Stimulated activated CD4-positive, alpha-beta T cell treated with anti-CD3 and anti-CD28 coated beads, Interleukin-2, amount 100 ng/mL, for 4 hours (primary cell): ENCODE measurements at places on chromosomes 13 and 19.

DNA sequence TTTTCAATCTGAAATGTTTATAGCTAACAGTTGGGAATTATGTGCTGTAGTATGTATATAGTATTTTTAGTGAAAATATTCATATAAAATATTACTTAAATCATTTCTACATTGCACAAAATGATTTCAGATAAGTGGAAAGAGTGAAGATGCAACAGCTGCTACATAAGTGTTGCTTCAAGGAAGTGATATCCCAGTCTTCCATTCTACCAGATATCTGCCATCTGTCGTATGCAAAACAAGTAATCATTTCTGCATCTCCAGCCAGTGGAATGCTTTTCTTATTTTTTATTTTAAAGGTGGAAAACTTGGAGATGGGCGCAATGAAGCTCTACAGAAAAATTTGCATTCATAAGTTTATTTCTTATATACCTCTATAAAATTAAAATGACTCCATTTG is 152.5 kb upstream of the MAB21L1 start:
- DNase-seq: no peak

DNA sequence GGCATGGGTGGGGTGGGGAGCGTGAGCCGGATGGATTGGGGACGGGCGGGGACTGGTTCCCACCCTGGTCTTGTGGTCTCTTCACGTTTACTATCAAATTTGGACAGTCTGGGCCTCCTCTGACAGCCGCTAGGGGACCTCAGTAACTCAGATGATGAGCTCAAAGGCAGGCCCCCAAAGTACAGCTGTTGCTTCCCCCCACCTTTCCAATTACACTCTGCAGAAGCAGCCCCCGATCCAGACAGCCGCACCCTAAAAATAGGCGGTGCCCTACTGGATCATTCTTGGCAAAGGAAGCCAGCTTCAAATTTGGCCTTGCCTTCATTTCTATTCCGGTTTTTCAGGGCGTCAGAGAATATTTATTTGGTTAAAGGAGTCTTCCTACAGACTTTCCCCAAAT is 1.9 kb upstream of the FOXO1 start:
- DNase-seq: no peak

DNA sequence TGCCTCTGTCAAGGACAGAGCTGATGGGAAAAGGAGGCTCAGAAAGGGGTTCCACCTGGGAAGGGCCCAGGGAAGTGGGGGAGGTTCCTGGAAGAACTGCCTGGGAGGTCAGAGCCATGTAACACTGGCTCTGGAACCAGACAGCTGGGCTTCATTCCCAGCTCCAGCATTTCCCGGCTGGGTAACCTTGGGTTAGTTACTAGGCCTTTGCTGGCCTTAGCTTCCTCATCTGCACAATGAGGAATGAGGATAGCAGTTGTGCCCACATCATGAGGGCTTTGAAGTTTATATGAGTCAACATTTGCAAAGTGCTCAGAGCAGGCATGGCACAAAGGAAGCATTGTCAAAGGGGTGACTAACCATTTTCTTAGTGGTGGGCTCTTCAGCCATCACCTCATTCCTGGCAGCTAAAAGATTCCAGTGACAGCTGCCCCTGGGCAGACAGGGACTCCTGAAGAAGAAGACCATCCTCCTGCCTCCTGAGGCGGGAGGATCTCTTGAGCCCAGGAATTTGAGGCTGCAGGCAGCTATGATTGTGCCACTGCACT is 1.7 kb upstream of the DNAJB1 start:
- DNase-seq: peak; percentile 36

- no peak for DNase-seq
Measured at GRCh38 chr19:51944798-51945552, 17.7 kb downstream of the ZNF613 start.

DNA sequence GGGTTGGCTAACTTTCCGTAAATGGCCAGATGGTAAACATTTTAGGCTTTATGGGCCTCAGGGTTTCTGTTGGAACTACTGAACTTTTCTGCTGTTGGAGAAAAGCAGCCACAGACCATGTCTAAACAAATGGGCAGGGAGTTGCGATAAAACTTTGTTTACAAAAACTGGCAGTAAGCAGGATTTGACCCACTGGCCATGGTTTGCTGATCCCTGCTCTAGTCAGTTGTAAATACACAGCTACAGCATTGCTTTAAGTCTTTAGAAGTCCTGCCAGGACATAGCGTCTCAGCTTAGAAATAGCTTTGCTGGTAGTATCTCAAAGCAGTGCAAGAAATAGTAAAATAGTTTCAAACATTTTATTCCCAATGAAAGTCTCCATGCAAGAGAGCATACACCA is 88.4 kb downstream of the NALCN start:
- DNase-seq: no peak

- DNase-seq: no peak
Measured at GRCh38 chr13:48131533-48131932, 36.6 kb upstream of the MED4 start.

GRCh38 chr13:50214514-50214913 is 199.3 kb downstream of the KCNRG start:
- DNase-seq: no peak

DNA sequence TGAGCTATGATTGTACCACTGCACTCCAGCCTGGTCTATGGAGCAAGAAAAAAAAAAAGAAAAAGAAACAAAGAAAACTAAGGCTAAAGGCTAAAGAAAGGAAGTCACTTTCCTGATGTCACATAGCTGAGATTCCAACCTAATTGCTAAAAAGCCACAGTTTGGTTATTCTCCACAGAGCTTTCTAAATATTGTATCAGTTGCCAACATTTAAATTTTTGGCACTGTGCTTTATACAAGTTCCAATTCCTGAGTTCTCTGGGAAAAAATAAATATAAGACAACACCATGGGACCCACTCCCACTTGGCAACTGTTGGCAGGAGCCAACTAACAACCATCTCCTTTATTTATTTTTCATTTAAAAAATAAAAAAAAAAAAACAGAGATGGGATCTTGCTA is 11.2 kb upstream of the LYPD3 start:
- no peak for DNase-seq
